ENCODE measurements at places on chromosomes 3 and 15.
A peak's percentile ranks its signal among the peaks of the same experiment; 100 is the strongest.

DNA sequence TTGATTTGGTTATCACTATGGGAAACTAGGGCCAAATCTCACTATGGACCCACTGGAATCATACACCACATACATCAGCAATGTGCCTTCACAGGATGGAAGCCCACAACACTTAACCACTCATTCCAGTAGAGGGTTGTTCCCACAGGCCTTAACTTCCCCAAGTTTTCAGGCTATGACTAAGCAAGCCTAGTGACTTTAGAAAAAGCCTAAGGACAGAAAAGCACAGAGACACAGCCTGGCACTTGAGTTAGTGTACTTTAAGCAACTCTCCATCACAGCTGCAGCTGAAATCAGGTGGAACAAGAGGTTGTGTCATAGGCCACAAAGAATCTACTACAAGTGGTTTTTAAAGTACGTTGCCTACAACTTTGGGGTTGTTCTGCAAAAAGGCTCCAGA lies 128.7 kb downstream of the LRRN1 start:
- DNase-seq = no peak

- DNase-seq = no peak
These were observed 46.3 kb downstream of the CEMIP start for GRCh38 chr15:80825361-80826030.

DNA sequence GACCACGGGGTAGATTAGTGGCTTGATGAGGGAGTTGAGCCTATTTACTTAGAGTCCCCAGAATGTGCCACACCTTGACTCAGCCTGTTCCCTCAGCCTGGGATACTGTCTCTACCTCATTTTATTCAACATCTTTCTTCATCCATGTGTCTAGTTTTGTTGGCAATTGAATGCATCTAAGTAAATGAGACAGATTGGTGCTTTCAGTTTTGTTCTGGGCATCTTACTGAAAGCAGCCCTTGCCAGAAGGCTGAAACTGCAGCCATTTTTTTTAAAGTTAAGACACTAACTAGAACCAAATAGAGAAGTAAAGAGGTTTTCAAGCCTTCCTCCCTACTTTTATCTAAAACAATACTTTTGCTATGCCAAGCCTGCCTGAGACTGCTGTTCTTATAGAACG lies 246.8 kb downstream of the SLCO3A1 start:
- no peak for DNase-seq

DNA sequence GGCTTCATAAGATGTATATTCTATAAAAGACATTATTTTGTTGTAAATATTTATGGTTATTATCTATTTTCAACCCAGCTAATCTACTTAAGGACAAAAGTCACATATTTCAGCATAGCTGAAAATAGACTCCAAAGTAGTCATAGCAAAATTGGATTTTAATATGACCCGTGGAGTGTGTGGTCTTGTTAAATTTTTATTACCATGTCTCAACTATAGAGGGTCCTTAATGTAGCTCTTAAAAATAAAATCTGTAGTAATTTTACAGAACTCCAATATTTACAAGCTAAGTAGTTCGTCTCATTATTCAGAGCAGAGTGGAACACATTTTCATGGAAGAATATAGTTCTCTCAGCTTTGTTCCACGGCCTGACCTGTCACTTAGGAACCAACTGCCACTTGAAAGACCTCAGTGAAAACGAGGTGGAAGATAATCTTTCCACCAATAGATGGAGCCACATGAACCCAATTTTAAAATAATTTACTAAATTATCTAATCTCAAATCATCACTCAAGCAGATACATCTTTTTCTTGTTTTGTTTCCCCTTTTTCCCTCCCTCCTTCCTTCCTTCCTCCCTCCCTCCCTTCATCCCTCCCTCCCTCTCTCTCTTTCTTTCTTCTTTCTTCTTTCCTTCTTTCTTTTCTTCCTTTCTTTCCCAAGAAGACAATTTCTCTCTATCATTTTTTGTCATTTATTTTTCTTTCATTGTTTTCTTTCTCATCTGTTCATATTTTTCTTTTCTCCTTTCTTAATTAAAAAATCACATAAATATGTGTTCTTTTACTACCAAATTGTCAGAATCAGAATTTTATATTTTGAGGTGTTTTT lies 97.2 kb downstream of the CLDN1 start:
- peak; percentile 17 for DNase-seq

DNA sequence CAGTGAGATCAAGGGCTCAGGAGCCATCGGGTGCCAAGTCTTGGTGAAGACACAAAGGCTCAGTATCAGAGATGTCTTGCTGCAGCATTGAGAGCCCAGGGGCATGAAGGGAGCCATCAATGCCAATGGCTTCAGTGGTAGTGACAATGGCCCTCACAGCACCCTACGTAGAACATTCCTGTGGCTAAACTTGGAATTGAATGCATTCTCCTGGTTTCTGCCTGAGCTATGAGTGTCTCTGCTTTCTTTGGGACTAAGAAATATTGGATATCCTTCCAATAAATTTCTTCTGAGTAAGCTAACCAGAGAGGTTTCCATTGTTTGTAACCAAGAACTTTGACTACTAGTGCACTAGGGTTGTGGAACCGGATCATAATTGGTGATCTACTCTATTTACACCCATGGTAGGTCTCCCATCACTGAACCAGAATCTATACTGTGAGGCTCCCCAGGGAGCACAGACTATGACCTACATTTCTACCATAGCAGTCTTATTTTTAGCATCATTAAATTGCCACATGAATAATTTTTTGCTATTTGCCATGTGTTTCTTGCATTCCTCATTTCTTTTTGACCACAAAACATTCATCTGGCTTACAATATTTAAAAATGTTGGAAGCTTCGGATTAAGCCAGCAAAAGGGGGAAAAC lies 31.6 kb upstream of the PDZRN3 start:
- no peak for DNase-seq

DNA sequence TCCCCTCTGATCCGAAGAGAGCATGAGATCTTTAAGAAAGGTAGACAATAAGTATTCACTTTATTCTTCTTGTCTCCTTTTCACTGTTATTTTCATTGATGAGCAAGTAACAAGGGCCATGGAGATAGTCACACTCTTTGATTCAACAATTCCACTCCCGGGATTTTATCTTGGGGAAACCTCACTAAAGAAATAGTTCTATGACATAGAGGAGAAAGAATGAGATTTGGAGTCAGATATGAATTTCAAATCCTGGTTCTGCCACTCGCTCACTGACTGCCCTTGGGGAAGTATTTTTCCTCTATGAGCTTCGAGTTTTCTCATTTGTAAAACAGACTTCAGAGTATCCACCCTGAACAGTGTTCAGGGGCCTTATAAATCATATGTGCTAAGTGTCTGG lies 514.6 kb downstream of the NLGN1 start:
- DNase-seq = no peak

GRCh38 chr3:115270849-115271248 lies 123.8 kb upstream of the ZBTB20 start:
- no peak for DNase-seq

- no peak for DNase-seq
These were observed 107.0 kb downstream of the ETFA start for GRCh38 chr15:76204109-76204845.

DNA sequence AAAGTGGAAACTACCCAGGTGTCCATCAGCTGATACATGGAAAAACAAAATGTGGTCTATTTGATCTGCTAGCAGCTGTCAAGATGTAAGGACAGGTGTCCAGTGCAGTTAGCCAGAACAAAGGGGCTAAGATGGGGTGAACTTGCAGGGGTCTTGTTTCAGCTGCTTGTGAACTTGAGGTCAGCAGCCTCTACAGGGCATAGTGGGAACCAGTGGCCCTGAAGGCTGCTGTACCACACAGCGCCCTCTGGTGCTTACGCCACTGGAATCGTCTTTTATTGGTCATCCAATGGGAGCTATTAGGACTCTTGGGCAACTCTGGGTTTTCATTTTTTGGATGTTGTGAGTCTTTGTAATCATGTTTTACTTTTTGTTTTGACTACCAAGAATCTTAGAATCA lies 62.2 kb upstream of the CTSH start:
- DNase-seq = peak; percentile 89

DNA sequence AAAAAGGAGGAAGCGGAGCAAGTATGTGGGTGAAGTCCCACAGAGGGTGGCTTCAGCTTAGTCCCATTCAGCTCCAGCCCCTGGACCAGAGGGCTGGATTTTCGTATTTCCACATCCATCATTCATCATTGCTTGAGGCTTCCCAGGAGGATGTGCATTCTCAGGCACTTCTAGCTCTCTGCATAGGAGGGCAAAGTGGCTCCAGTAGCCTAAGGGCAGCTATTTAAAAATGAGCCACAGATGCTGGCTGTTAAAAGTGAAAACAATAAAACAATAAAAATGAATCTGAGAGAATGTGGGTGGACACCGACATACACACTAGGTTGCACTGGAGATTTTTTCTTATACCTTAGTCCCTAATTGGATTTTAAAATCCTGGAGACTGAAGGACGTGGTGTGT lies 629.2 kb upstream of the ZNF385D start:
- no peak for DNase-seq

DNA sequence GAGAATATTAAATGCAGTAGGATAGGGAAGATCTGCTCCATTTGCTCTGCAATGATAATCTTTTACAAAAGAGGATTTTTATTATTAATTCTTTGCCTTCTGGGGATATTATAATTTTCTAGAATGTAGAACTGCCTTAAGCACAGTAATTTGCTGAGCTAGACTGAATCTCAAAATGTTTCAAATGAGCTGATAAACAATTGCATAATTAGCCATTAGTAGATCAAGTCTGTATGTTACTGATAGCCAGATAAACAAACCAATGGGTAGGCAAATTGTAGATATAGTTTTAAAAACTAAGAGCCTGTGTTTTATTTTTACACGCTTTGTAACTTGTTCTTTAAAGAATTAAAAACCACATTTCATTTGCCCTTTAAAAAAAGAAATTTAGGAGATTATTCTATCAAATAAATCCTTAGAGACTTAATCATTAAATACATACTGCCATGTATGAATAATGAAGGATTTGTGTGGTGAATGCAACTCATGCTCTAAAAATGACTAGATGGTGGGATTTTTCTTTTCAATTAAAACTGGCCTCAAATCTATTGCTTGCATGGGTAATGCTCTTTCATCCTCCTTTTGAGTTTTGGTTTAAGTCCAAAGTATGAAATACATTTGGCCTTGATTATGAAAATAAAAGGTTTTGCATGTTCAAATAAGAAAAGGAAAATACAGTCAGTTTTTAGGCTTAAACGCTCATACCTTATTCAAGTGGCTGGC lies 32.6 kb upstream of the NANOGP8 start:
- no peak for DNase-seq

DNA sequence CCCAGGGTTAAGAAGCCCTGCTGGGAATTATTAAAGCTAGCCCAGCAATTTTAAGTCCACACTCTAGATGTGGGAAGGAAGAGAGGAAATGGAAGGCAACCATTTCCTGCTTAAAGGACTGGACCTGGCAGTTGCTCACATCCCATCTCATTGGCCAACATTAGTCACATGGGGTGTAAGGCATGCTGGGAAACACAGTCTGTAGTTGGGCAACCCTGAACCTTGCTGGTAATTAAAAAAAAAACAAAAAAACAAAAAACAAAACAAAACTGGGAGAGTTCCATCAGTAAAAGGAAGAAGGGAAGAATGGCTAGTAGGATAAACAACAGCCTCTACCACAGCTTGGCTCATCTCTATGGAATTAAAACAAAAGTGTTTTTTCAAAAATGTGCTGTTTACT lies 136.0 kb downstream of the VGLL4 start:
- no peak for DNase-seq

GRCh38 chr3:124498891-124499290 lies 231.4 kb upstream of the UMPS start:
- DNase-seq = no peak

GRCh38 chr3:153129426-153129825 lies 32.6 kb upstream of the RAP2B start:
- no peak for DNase-seq

- DNase-seq = no peak
These were observed 117.5 kb upstream of the CRBN start for GRCh38 chr3:3296979-3297381.

- no peak for DNase-seq
These were observed 625.6 kb downstream of the SI start for GRCh38 chr3:164452707-164453106.

DNA sequence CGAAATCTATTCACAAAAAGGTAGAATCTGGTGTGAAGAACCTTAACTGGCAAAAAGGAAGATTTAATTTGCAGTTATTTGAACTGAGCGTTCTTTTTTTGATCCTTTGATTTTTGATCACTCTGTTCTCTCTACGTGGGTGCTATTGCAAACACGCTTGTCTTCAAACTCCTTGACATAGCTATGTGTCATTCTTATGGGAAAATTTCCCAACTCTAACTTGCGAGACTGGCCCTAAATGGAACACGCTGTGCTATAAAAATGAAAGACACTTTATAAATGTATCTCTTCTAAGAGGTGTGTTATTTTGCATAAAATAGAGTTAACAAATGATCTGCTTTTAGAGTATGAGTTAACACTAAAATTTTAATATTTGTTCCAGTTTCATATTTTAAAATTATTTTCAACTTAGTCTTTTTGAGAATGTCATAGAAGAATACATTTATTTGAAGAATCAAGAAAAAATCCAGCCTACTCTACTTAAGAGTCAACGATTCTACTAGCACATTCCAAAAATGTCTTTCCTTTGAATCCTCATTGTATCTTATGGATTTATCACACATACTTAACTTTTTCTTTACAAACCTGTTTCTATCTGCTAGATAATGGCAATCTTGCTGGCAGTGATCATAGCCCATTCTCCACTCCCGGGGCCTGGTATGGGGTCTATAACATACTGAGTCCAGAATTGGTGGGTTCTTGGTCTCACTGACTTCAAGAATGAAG lies 610.0 kb upstream of the TBL1XR1 start:
- DNase-seq = no peak

DNA sequence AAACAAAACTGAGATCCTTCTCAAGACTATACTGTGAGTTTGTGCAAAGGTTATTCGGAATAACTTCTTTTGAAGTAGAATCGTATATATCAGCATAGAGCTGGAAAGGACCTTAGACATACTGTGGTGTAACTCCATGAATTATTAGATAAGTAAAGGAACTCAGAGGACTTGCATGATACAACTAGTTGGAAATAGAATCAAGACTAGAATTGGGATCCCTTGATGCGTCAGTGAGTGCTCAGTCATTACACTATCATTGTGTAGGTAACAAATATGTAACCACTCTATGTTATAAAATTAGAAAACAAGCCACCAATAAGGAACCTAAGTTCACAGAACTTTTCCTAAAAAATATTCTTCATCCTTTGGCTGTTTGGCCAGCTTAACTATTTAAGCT lies 61.1 kb downstream of the CBLB start:
- DNase-seq = no peak

GRCh38 chr3:157782236-157782635 lies 279.0 kb upstream of the VEPH1 start:
- DNase-seq = no peak

- DNase-seq = no peak
These were observed 121.3 kb upstream of the CHL1 start for GRCh38 chr3:75260-75659.

GRCh38 chr15:65208647-65209046 lies 2.6 kb downstream of the CILP start:
- no peak for DNase-seq

DNA sequence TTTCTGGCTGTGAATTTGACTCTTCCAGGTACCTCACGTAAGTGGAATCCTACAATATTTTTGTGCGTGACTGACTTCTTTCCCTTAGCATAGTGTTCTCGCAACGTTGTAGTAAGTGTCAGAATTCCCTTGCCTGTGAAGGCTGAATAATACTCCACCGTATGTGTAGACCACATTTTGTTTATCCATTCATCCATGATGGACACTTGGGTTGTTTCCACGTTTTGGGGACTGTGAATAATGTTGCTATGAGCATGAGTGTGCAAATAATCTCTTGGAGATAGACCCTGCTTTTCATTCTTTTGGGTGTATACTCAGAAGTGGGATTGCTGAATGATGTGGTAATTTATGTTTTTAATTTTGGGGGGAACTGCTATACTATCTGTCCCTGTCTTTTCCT lies 82.2 kb downstream of the APBA2 start:
- DNase-seq = no peak

All from OCI-LY7 (cell line).